ENCODE measurements at places on chromosomes 11 and 22.

GRCh38 chr11:123054301-123055065, 7.5 kb downstream of the HSPA8 start:
- peak; percentile 92 for DNase-seq

- DNase-seq = no peak
These were observed 59.7 kb downstream of the MICAL3 start for GRCh38 chr22:17964643-17965042.

GRCh38 chr11:67596753-67597300, 9.9 kb upstream of the NDUFV1 start:
- DNase-seq = no peak

GRCh38 chr11:116042146-116042545, 537.9 kb upstream of the CADM1 start:
- no peak for DNase-seq

DNA sequence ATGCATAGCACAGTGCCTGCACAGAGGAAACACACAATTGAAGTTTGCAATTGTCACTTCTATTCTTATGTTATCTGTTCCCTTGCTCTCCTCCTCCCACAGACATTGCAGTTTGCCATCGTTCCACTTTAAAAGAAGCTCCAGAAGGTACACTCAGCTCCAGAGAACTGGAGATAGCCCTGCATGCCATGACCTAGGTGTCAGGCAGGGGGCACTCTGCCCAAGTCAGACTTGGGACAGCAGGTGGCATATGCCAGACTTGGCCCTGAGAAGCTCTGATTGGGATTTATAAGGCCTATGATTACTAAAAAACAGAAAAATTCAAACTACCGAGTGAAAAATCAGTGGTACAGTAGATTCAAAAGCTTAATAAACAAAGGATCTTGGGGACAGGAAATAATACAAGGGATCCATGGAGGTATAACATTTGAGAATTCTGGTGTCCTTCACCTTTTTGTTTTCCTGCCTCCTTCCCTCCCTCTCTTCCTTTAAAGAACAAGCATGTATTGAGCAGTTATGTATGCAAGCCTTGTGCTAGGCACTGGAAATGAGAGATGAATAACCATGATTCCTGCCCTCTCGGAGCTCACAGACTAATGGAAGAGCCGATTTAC, 40.0 kb downstream of the TENM4 start:
- DNase-seq = no peak

DNA sequence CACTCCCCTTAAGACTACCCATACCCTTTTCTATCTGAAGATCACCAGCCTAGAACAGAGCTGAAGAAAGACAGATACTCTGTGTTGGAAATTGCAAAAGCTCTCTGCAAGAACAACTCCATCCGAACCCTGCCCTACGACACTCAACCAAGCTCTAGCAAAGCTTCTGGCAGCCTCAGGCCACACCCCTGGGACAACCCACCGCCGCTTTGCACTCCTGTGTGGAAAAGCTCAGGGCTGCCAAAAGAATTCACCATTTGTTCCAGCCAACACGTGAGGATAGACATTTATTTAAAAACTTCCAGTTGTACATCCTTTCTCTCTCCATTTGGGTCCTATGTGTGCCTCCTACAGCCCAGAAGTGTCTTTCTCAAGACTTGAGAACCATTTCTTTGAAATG, 62.4 kb upstream of the CD5 start:
- DNase-seq = no peak

- DNase-seq = no peak
These were observed 25.3 kb upstream of the DDX17 start for GRCh38 chr22:38531251-38531938.

GRCh38 chr11:2664791-2665525, 34.8 kb downstream of the KCNQ1OT1 start:
- no peak for DNase-seq

DNA sequence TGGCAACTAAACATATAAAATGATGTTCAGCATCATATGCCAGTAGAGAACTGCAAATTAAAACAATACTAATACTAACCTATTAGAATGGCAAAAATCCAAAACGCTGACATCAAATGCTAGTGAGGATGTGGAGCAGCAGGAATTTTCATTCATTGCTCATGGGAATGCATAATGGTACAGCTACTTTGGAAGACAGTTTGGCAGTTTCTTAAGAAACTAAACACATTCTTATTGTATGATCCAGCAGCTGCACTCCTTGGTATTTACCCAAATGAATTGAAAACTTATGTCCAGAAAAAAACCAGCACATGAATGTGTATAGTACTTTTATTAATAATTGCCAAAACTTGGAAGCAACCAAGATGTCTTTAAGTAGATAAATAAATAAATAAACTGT, 258.0 kb downstream of the TENM4 start:
- no peak for DNase-seq

GRCh38 chr11:2790568-2790921, 90.8 kb upstream of the KCNQ1OT1 start:
- DNase-seq = no peak

- no peak for DNase-seq
These were observed 42.4 kb upstream of the TSKU start for GRCh38 chr11:76740772-76741171.

- no peak for DNase-seq
These were observed 38.5 kb downstream of the SIK3 start for GRCh38 chr11:117059611-117060148.

DNA sequence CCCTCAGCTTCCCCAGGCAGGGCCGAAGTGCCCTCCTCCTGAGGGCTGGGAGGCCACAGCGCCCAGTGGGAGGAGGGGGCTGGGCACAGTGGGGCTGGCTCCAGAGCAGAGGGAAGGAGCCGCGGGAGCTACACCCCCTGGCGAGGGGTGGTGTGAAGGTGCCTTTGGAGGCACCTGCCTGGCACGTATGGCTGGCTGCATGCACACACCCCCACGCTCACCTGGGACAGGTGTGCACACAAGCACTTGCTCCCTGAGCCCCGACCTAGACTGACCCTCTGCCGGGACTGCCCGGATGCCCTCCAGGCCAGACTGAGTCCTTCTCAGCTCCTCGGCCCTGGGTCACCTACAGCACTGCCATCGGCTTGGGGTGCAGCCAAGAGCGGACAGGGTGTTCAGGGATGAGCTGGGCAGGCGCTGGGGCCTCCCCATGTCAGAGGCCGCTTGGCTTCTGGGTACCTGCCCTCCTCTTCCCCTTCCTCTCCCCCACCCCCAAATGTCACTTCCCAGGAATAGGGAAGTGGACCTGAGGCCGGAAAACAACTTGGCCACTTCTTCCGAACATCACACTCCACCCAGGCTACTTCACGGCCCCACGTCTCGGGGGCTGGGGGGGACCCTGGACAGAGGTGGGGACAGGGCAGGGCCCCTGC, 7.4 kb upstream of the PIM3 start:
- DNase-seq = no peak

GRCh38 chr11:9636691-9637090, 27.2 kb upstream of the SWAP70 start:
- no peak for DNase-seq
